ENCODE measurements at places on chromosomes 2 and 18. TPM values are rescaled to one million over a fixed set of nuclear protein-coding genes. Genes with fewer than 3 reads are reported as not detected.
A peak's percentile ranks its signal among the peaks of the same experiment; 100 is the strongest.

GRCh38 chr2:117763804-117764203 lies 50.7 kb upstream of the DDX18 start:
- DNase-seq, result no peak

- DNase-seq, result no peak
These were observed 173.3 kb upstream of the MYCN start for GRCh38 chr2:15766911-15767597.

DNA sequence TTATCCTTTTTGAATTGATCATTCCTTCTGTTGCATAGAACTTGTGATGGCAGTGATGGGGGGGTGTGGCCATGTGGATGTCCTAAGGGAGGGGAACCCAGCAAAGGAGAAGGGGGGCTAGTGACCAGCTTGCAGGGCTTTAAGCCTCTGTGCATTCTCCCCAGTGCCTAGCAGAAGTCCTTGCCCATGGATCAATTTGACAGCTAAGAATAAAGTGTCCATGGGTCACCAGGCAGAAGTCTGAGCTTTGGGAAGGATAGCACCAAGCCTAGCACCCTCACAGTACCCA lies 39.6 kb upstream of the FAM136A start:
- DNase-seq, result no peak

DNA sequence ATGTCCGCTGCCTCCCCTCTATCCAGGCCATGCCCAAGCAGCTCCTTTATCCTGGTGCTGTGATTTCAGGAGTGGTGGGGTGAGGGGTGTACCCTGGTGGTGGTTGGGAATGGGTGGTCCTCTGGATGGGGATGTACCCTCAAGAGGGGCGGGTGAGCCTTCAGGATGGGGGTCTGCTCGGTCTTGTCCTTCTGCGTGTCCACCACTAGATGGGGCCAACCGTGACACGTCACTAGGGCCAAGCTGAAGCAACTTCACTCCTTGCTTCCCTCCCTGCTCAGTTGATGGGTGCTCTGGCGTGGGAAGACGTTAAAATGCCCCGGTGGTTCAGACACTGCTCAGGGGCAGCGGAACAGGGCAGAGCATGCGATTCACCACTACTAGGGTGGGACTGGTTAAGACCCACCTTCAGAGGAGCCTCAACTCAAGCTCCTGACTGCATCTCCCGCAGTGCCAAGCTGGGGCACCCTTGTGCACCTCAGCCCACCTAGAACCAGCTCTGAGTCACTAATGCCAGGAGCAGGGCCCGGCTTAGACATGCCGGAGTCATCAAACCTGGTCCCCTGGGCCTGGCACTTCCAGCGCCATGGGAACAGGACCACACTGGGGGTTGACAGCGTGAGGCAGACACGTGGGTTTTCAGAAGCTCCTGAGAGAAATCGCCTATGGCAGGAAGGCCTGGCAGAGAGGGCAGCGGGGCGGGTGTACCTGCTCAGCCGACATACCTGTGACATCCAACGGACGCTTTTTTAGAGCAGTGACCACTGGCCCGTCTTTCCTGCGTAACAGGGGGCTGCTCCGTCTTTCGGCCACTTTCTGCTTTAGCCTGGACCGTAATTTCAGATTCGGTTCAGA lies 256.7 kb downstream of the HDAC4 start:
- peak; percentile 48 for DNase-seq

Gene PXDN
- polyA plus RNA-seq, result 140 TPM

GRCh38 chr2:220104871-220105351 lies 477.5 kb downstream of the SLC4A3 start:
- DNase-seq, result no peak

Gene IL1R1
- polyA plus RNA-seq, result 9.3 TPM

Gene PPP1R7
- 87.2 TPM for polyA plus RNA-seq

Gene PLGLB1
- 3.5 TPM for polyA plus RNA-seq

- DNase-seq, result no peak
These were observed 185.8 kb downstream of the FBXO15 start for GRCh38 chr18:73961804-73962203.

Gene RPL37A
- 4,380 TPM for polyA plus RNA-seq

- no peak for DNase-seq
These were observed 19.8 kb downstream of the ABHD3 start for GRCh38 chr18:21684731-21685130.

DNA sequence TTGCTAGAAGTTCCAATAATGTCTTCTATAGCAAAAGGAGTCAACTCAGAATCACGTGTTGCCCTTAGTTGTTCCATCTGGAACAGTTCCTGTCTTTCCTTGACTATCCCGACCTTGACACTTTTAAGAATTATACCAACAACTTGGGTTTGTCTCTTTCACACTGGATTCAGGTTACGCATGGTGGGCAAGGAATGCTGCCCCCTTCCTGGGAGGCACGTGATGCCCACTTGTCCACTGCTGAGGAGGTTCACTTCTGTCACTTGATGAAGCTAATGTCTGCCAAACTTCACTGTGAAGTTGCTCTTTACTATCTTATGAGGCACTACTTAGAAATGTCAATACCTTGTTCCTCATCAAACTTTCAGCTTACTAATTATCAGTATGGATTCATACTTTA lies 5.3 kb downstream of the COX5B start:
- no peak for DNase-seq

Gene SEPTIN2
- polyA plus RNA-seq, result 253 TPM

DNA sequence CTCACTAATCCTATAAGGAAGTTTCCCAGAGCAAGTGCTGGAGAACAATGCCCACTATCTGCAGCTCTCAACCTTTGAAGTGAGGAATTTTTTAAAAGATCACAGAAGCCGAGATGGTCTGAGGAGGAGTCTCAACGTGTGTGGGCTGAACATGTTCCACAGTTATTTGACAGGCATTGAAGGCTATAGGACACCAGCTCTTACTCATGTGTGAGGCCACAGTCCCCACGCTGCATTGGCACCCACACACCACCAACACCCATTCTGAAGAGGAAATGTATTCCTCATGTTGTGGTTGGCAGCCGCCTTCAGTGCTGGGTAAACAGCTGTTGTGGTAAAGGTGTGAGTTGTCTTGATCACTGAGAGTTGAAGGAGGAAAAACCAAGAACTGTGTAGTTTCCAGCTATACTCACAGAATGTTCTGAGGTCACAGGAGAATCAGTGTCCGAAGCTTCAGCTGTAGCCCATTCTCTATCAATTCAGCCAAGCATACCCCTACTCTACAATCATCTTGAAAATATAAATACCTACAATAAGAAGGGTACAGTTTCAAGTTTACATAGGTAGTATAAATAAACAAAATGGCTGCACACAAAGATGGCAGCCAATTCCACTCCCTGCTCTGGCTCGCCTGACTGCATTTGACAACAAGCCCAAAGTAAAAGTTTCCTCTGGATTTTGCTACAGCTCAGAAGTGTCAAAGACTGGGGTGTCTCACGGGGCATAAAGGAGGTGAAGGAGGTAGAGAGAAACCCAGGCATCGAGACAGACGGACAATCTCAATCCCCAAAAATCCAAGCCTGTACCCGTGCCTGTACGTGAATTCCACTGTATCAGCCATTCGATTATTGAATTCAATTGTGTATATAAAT lies 12.1 kb downstream of the CD226 start:
- no peak for DNase-seq

GRCh38 chr18:38651736-38652135 lies 1086.1 kb upstream of the CELF4 start:
- no peak for DNase-seq

GRCh38 chr18:24274837-24275236 lies 122.8 kb downstream of the OSBPL1A start:
- no peak for DNase-seq

Gene UGT1A5
- not detected for polyA plus RNA-seq

- DNase-seq, result peak; percentile 55
These were observed 1.9 kb downstream of the MEX3C start for GRCh38 chr18:51195451-51196117.

Gene EHBP1
- 24.5 TPM for polyA plus RNA-seq

Gene PRKAG3
- polyA plus RNA-seq, result 44.4 TPM

Gene CYTIP
- polyA plus RNA-seq, result 0.94 TPM

Gene QPCT
- 8.4 TPM for polyA plus RNA-seq

GRCh38 chr2:240898108-240898730 lies 2.3 kb upstream of the MAB21L4 start:
- DNase-seq, result no peak

DNA sequence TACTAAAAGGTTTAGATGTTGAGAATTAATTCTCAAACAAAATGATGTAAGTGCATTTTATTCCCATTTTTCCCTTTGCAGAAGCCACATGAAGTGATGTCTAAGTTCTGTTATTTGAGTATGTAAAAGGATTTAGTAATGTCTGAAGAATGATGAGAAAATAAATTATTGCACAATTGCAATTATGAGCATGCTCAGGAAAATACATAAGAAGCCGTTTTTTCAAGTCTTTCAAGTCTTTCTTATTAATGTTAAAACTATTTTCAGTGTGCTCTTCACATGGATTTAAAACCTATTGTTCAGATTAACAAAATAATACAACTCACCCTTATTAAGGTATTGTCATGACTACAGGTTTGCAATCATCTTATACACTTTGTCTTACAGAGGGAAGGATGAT lies 331.4 kb upstream of the NETO1 start:
- no peak for DNase-seq

GRCh38 chr2:212547716-212548454 lies 9.3 kb upstream of the ERBB4 start:
- DNase-seq, result no peak

DNA sequence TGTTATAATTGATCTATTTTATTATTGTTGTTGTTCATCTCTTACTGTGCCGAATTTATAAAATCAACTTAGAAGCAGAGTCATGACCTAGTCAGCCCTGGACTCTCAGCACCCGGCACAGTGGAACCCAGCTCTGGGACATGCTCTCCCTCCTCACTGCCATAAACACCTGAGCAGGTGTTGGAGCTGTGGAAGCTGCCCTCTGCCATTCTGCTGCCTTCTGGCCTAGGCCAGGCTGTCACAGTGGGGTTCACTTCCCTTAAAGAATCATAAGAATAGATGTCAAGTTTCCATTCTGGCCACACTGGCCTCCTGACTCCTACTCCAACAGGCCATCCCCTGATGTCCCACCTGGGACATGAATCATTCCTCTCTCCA lies 192.2 kb downstream of the ZFP36L2 start:
- no peak for DNase-seq

GRCh38 chr2:100876231-100876860 lies 56.4 kb downstream of the NPAS2 start:
- no peak for DNase-seq
